Stimulated activated CD4-positive, alpha-beta T cell treated with anti-CD3 and anti-CD28 coated beads, Interleukin-2, amount 100 ng/mL, for 24 hours (primary cell): ENCODE measurements at places on chromosomes 3 and 15.

DNA sequence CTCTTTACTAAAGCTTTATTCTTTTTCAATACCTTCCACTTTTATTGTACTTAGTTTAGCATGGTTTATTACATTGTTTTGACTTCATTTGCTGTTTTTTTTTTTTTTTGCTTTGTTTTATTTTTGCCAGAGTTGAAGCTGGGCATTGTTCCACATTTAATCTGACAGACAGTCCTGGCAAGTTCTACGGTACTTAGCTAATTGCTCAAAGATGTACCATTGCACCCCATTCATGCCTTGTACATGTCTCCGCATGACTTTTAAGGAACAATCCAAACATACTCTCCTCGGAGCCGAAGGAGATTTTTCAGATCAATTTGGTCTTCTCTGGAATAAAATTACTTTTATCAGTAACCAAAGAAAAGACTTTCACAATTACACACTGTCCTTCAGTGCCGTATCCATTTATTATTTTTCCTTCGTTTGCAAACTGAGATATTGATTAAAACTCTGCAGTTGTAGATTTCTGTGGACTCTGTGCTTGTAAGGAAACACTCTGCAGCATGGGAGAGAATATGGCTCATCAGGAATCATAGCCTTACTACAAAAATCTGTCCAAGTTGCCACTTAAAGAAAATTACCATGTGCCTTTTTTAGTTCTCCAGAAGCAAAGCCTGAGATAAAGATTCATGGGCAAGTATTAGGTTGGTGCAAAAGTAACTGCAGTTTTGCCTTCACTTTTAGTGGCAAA lies 952.0 kb downstream of the AGBL1 start:
- DNase-seq: no peak

GRCh38 chr3:197428952-197429351 lies 126.8 kb downstream of the BDH1 start:
- no peak for DNase-seq

DNA sequence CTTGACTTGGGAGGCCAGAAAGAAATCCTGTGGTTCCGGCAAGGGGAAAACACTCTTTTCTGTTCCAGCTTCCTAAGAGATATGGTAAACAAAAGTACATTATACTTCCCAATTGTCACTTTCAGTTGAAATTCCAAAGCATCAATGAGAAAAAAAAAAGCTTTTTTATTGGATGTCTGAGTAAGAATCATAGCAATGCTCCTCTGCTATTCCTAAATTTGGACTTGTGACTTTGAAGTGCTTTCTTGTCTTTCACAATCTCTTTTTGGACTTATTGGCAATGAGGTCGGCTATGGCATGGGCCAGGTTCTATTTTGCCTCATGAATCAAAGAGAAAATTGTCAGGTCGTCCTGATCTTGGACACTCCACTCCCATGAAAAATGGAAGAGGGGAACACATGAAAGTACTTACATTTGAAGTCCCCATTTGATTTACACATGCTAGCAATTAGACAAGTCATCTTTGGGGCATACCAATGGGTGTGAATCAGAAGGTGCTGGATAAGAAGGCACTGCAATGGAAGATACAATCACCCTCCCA lies 170.5 kb downstream of the GREM1 start:
- no peak for DNase-seq

GRCh38 chr3:94183551-94183950 lies 120.7 kb downstream of the NSUN3 start:
- no peak for DNase-seq

GRCh38 chr3:8668216-8668615 lies 23.6 kb upstream of the SSUH2 start:
- no peak for DNase-seq

- no peak for DNase-seq
Measured at GRCh38 chr15:97030251-97030650, 699.8 kb downstream of the NR2F2 start.

- no peak for DNase-seq
Measured at GRCh38 chr3:45100981-45101407, 45.2 kb downstream of the CDCP1 start.

- no peak for DNase-seq
Measured at GRCh38 chr3:49940667-49941249, 808 bp downstream of the RBM6 start.

- no peak for DNase-seq
Measured at GRCh38 chr3:108826309-108827187, 4.0 kb downstream of the TRAT1 start.

DNA sequence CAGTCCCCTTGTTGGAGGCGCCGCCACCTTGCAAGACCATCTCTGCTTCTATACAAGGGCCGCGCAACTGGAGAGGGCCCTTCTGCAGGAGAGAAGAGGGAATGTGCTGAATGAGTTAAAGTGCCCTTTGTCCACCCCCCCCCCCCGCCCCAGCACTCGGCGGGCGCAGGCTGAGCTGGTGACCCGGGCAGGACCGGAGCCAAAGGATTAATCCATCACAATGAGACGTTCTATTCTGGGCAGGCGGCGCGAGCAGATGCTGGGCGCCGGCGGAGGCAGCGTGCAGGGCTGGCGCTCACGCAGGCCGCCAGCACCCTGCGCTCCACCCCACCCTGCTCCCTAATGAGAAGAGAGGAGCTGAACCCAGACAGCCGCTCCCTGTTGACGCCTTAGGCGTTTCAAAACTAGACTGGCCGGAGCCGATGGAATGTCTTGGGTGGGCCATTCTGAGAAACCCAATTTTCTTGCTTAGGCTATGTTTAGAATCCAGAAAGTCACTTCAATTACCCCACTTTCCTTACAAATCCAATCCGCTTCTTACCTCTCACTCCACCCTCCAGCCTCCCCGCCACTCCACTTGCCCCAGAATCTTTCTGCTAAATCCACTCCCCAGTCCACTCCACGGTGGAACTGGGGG lies 32.9 kb downstream of the GJD2 start:
- DNase-seq: peak; percentile 1

DNA sequence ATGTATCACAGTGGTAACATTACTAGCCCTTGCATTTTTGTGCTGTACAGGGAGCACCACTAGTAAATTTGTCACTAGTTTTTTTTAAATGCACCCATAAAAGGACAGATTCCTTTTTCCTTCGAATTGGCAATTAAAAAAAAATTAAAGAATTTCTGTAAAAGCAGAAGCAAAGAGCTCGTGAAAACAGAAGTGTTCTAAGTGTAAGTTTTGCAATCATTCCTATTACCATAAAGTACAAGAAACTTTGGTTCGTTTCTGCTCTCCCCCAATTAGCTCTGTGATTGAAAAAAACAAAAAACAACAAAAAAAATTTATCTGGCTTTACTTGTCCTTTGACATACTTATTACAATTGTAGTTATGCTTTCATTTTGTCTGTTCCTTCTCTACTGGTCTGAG lies 5.3 kb downstream of the SERP1 start:
- no peak for DNase-seq

DNA sequence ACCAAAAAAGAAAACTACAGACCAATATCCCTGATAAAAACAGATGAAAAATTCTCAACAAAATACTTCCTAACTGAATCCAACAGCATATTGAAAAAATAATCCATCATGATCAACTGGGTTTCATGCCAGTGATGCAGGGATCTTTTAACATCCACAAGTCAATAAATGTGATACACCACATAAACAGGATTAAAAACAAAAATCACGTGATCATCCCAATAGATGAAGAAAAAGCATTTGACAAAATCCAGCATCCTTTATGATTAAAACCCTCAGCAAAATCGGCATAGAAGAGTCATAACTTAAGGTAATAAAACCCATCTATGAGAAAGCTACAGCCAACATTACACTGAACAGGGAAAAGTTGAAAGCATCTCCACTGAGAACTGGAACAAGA lies 107.5 kb downstream of the DCLK3 start:
- DNase-seq: no peak

DNA sequence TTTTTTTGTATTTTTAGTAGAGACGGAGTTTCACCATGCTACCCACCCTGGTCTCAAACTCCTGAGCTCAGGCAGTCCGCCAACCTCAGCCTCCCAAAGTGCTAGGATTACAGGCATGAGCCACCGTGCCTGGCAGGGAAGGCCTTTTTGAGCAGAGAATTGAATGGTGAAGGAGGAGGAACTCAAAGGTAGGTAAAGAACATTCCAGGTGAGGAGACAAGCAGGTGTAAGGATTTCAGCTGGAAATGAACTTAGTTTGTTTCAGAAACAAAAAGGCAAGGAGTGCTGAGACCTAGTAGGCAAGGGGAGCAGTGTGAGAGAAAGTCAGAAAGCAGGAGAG lies 2.5 kb downstream of the TICRR start:
- no peak for DNase-seq

DNA sequence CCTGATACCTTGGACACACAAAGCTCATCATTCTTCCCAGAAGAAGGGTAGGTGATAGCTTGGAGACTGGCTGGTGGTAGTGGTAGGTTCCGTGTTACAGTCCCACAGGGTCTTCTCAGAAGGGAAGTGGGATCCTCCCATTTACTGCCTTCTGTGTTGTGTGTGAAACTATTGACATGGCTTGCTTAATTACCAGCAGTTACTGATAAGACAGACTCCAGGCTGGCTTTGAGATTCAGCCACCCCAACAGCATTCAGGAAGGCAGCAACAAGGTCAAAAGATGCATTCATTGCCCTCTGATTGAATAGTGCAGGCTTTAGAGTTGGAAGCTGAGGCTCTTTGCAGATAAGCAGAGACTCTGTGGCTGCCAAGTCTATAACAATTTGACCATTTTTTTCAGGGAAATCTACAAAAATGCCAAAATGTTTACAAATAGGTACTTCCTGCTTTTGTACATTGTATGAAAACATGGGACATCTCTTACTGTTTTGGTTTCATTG lies 7.7 kb downstream of the ARNT2 start:
- DNase-seq: no peak

GRCh38 chr3:154552338-154552737 lies 122.3 kb upstream of the GPR149 start:
- no peak for DNase-seq

- DNase-seq: no peak
Measured at GRCh38 chr15:41999290-42000285, 21.3 kb downstream of the PLA2G4E start.

GRCh38 chr3:6807967-6808588 lies 52.8 kb upstream of the GRM7 start:
- DNase-seq: no peak

DNA sequence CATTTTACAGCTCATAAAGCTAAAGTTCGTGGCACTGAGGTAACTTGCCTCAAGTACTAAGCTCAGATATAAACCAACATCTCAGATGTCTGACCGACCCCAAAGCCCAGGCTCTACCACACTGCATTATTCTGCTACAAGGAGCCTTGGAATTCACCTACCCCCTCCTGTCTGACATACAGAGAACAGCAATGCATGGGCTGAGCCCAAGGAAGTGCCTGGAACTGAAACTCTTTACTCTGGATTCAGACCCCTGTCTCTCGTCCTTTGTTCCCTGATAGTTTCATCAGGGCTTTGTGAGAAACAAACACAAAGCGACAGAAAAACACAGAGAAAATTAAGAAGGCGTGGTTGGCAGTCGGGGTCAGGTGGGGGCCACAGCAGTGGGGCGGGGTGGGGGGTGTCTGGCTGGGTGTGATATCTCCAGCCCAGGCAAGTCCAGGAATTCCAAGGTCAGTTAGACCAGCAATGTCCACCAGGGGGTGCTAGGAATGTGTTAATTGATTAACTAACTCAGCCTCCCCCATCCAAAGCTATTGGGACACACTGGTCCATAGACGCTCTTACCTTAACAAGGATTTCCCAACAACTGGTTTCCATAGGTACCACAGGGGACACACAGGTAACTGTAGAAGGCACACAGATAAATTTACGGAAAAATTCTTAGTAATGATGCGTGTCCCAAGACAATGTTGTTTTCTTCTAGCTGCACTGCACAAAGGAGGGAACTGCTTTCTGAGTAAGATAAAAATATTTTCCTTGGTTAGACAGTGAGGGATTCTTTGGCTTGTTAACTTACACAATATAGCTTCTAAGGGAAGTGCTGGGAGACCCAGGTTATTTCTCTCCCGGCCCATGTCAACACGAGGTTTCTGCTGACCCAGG lies 18.8 kb upstream of the SSUH2 start:
- DNase-seq: peak; percentile 70

DNA sequence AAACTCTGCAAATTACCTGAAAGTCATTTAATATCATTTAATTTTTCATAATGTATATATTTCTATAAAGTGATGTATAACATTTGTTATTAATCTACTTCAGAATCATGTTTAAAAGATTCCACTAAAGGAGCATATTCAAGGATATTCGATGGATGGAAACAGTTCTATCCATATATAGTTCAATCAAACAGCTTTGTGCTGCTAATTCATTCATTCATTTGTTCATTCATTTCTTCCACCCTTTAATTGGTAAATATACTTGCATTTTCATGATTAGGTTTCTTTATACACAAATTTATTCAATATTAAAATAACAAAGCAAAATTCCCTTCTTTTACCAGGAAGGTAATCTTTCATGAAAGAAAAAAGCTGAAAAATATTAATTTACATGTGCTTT lies 64.7 kb downstream of the RNF13 start:
- no peak for DNase-seq

DNA sequence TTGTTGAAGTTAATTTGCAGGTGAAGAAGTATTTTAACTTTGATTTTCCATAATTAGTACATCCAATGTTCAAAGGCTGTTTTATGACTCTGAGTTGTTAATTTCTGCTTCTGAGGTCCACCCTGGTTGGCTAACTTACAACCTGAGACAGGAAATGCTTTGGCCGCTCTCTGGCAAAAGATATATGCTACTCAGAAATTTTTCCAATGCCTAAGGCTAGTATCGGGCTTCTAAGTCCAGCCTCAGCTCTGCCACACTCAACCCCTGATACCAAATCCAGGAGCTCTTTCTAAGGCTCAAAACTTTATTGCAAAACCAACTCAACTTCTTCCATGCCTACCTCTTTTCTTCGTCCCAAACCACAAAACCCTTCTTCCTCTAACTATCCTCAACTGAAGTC lies 192.9 kb downstream of the NEK10 start:
- DNase-seq: no peak

GRCh38 chr3:72414481-72415016 lies 433.7 kb downstream of the SHQ1 start:
- DNase-seq: no peak

- DNase-seq: no peak
Measured at GRCh38 chr3:138127636-138128365, 4.4 kb downstream of the A4GNT start.

GRCh38 chr15:33142708-33143107 lies 51.8 kb downstream of the FMN1 start:
- no peak for DNase-seq

- DNase-seq: peak; percentile 57
Measured at GRCh38 chr3:39408493-39409372, 2.2 kb downstream of the RPSA start.

DNA sequence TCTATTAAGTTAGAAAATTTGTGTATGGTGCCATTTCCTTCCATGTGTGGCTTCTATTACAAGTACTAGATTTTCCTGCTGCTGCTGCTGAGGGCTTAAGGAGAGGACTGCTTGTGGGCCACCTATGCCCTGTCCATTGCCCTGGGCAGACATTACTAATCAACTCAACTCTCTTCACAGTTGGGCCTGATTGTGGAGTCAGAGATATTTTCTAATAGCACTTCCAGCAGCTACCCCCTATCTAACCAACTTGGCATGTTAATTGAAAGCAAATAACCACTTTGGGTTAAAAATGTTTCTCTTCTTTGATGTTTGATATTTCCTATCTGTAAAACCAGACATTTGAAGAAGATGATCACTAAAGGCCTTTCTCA lies 242.0 kb downstream of the EDEM1 start:
- DNase-seq: no peak
